ENCODE measurements at places on chromosomes 1 and 21. TPM values are rescaled to one million over a fixed set of nuclear protein-coding genes. Genes with fewer than 3 reads are reported as not detected.

GRCh38 chr1:228737601-228738041 is 2.3 kb downstream of the RHOU start:
- no peak for DNase-seq

The KIAA1614 gene
- polyA plus RNA-seq = not detected

The CAMK1G gene
- polyA plus RNA-seq = not detected

The PRRX1 gene
- not detected for polyA plus RNA-seq

- DNase-seq = peak; percentile 90
These were observed 730 bp downstream of the CDC42 start for GRCh38 chr1:22053017-22053860.

- DNase-seq = no peak
These were observed 1054.7 kb upstream of the TMPRSS15 start for GRCh38 chr21:19458295-19458694.

The PTPRC gene
- 992 TPM for polyA plus RNA-seq

DNA sequence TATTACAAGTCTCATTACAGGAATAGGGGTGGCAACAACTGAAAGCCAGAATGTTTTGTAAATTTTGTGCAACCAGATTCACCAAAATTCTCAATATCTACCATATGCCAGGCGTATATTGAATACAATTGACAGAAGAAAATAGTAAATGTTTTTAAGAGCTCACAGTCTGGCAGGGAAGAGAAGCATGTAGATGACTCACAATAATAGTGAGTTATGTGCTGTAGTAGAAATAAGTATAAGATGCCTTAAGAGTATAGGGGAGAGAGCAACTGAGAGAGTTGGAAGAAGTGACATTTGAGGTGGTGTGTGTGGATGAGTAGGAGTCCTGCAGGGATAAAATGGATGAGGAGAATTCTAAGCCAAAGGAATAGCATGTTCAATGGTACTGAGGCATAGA is 170.5 kb upstream of the FGGY start:
- DNase-seq = no peak

GRCh38 chr1:168671782-168672181 is 57.2 kb downstream of the DPT start:
- DNase-seq = no peak

GRCh38 chr1:184533049-184533448 is 146.2 kb downstream of the C1orf21 start:
- peak; percentile 30 for DNase-seq

The ZNF683 gene
- not detected for polyA plus RNA-seq

The ADGRB2 gene
- not detected for polyA plus RNA-seq

- DNase-seq = no peak
These were observed 2.0 kb downstream of the KCNE2 start for GRCh38 chr21:34365809-34366208.

DNA sequence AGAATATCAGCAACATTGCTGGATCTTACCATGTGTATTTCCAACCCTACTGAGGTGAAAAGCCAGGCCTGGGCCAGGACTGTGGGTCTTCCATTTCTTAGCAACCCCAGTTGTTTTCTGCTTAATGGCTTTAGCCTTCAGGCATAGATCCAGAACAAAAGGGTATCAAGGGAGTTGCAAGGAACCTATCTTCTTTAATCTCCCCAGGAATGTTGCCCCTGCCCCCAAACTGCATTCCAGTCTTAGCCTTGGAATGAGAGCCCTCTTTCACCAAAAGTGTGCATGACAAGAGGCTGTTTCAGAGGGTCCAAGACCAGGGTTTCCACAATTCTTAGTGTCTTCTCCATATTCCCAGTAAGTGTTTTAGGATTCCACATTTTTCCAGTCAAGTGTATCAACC is 87.9 kb upstream of the SOX13 start:
- DNase-seq = no peak

GRCh38 chr1:107359472-107360241 is 218.8 kb downstream of the NTNG1 start:
- no peak for DNase-seq

The ORC1 gene
- not detected for polyA plus RNA-seq

The SLC45A1 gene
- not detected for polyA plus RNA-seq

DNA sequence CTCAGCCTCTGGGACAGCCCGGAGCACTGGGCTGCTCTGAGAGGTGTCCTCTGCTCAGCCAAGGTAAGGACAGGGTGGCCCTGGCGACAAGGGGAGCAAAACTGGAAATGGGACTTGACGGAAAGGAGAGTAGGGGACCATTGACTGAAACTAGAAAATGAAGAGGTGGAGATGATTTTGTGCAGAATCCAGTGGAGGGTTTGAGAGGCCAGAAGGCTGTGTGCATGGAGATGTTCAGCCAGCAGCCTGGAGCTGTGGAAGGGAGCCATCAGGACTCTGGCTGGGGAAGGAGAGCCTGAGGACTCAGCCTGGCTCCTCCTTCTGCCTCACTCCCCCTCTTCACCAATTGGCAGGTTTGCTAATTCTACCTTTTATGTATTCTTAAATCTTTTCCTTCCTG is 114.2 kb downstream of the EDEM3 start:
- DNase-seq = no peak

- no peak for DNase-seq
These were observed 175.0 kb downstream of the SMYD3 start for GRCh38 chr1:246332078-246332477.

DNA sequence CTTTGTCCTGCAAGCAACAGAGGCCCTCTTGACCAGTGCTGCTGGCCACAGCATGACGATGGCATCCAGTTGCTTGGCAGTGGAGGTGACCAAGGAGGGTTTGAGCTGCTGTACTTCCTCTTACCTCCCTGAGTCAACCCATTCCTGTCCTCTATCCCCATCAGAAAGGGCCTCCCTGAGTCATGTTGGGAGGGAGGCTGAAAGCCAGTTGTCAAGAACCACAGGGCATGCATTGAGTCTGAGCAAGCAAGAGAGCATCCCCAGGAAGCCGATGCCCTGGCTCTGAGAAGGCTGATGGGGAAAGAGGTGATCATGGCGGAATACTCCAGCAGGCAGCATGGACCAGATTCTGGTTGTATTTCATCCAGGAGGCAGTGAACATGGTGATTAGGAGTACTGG is 69.6 kb downstream of the LACTBL1 start:
- no peak for DNase-seq

The SPRR3 gene
- polyA plus RNA-seq = not detected

GRCh38 chr1:24018611-24019580 is 38.8 kb upstream of the SRSF10 start:
- no peak for DNase-seq

- no peak for DNase-seq
These were observed 22.0 kb downstream of the LGR6 start for GRCh38 chr1:202215472-202216130.

DNA sequence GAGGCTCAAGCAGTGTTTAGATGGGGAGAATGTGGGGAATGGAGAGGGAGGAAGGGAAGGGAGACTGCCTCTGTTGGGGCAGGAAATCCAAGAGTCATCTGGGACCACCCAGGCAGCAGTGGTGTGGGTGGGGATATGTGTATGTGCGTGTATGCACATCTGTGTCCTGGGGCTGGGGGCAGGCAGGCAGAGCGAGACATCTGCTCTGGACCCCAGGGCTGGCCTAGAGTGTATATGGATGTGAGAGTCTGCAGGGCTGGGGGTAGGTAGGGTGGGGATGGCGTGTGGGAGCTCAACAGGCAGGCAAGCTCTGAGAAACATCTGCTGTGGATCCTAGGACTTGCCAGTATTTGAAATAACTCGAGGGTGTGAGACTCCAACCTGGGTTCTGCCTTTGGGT is 3.5 kb downstream of the PTCH2 start:
- no peak for DNase-seq

Measured in CD14-positive monocyte (primary cell).